ENCODE measurements at places on chromosomes 5 and 9.

- no peak for DNase-seq
Measured at GRCh38 chr5:14444161-14444560, 137.4 kb upstream of the OTULINL start.

DNA sequence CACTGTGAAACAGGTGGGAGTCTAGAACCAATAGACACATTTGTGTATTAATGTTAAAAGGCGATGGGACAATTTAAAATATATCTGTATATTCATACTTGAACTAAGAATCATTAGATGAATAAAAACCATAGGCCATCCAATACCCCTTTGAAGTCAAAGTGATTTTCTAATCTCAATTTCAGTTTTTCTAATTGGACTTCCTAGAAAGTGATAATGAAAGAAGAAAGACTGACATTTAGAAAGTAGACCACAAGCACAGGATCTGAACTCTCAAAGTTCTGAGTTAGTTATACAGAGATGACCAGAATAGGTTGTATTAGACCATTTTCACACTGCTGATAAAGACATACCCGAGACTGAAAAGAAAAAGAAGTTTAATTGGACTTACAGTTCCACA lies 412.8 kb upstream of the PIK3R1 start:
- no peak for DNase-seq

GRCh38 chr5:136249678-136250266 lies 56.8 kb upstream of the SMIM32 start:
- peak; percentile 21 for DNase-seq

DNA sequence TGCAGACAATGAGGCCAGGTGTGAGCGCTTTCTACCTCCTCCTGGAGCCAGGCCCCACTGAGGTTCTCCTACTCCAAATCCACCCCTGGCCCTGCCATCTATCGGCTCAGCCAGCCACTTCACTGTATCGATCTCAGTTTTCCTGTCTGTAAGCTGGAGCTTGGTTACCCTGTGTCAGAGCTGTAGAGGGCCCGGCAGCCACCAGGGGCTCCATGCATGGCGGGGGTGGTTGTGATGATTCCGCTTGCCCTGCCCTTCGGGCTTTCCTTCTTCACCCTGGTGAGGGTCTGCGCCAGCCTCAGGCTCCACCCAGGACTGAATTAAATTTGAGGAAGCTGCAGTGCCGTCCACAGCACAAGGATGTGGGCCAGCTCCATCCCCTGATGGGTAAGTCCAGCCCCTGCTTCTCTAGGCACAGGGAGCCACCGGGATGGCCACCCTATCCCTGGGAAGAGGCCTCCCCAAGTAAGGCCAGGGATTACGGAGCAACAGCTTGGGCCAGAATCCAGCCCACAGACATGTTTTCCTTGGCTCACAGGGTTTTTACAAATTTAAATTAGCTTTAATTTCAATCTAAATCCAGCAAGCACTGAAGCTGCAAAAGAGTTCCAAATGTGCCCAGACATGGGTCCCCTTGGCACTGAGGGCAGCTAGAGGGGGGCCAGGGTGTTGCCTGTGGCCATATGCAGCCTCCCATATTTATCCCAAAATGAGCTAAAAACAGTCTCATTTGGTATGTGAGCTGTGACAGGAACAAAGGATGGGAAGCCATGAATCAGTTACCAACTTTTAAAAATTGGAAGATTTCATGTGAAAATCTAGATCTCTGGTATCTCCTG lies 89.1 kb upstream of the FBXW11 start:
- no peak for DNase-seq

- no peak for DNase-seq
Measured at GRCh38 chr9:128077847-128078503, 9.9 kb downstream of the SLC25A25 start.

DNA sequence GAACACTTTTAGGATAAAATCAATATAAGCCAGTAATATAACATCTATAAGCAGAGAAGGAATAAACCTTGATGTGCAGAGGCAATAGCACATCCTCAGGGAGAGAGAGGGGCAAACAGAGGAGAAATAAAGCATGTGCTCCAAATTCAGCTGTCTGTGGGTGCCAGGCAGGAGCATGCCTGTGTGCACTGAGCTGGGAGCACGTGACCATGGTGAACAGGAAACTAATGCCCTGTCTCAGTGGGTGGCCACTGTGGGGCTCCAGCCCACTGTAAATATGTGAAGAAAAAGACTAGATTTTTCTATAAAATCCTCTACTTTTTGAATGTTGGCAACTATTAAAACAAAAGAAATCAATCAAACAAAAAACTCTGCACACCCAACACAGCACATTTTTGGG lies 55.3 kb downstream of the FYB1 start:
- peak; percentile 55 for DNase-seq

DNA sequence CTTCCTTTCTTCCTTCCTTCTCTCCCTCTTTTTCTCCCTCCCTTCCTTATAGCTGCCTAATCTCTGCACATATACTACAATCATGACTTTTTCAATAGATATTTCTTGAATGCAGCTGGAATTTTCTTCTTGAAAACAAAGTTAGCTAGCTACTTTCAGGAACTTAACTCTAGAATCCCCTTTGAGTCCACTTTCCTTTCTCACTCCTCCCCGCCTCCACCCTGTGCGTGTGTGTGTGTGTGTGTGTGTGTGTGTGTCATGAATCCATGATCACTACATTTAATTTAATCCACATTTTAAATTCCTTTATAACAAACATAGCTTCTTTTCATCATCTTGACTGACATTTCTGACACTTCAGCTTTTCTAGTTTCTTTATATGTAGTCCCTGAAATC lies 167.5 kb upstream of the KLF9 start:
- no peak for DNase-seq

Data from stimulated activated CD4-positive, alpha-beta T cell treated with anti-CD3 and anti-CD28 coated beads, Interleukin-2, amount 100 ng/mL, for 24 hours (primary cell).